Stimulated activated CD8-positive, alpha-beta memory T cell treated with anti-CD3 and anti-CD28 coated beads, Interleukin-4, amount 100 ng/mL, for 1 hour (primary cell): ENCODE measurements at places on chromosomes 7 and 10.

- DNase-seq = no peak
Measured at GRCh38 chr7:149733131-149733923, 40.1 kb downstream of the ZNF467 start.

DNA sequence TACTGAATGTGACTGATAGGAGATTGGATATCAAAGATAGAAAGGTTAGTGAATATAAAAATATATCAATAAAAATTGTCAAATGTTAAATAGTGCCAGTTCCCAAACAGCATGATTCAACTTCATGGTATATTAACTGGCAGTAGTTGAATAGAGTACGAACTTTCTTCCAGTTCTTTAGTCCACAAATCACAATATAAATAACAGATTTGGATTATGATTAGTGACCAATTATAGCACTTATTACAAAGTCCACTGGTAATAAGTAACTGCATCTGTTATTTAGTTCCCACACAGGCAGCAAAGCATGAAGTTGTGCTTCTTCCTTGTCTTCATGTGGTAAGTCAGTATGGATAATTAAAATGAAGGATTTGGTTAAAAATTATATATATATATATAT, 243.0 kb upstream of the VWC2 start:
- DNase-seq = no peak

- DNase-seq = no peak
Measured at GRCh38 chr10:21976280-21976679, 27.2 kb downstream of the DNAJC1 start.

DNA sequence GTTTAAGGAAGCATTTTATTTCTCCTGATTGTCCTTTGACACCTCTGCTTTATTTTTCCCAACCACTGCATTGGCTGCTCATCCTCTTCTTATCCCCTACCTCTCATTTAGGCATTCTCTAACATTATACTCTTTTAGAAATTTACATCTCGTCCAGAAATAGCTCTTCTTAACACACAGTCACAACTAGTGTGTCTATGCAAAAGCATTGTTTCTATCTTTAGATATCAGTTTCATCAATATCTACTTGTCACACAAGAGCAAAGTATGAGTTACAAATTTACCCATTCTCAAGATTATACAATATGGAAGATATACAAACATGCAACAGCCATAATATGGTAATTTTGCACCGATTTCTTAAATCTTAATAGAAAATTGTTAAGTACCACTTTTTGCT, 35.7 kb upstream of the MDFIC start:
- DNase-seq = no peak

DNA sequence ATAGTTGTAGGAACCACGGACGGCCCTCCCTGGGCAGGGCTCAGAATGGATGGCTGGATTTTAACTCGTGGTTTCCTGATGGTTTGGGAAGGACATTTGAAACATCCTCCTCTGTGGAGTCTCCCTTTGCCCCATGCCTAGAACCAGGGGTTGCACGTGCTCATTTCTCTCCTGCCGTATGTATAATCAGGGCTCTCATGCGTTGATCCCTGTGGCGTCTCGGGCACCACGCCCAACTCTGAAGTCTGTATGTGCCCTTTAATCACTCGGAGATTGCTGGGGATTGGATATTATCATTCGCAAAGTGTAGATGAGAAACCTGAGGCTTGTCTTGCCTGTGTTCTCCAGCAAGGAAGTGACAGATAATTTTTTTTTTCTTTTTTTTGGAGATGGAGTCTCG, 257.1 kb downstream of the CAMK1D start:
- no peak for DNase-seq

GRCh38 chr7:137886746-137887145, 40.0 kb upstream of the DGKI start:
- no peak for DNase-seq

GRCh38 chr7:32079510-32079909, 9.3 kb upstream of the PDE1C start:
- no peak for DNase-seq

DNA sequence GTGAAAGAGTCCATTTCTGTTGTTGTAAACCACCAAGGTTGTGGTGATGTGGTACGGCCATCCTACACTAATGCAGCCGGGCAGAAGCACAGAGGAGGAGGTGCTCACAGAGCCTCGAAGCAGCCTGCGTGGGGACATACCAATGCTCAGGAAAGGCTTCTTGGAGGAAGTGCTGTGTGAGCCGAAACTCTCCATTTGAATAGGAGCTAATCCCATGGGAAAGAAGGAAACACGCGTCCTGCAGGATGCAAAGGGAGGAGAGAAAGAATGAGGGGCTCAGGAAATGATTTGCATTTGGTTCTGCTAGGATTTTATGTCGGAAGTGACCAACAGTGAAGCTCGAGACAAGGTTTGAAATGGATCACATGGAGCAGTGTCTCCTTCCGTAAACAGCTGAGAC, 477.9 kb upstream of the ANKRD30A start:
- no peak for DNase-seq

GRCh38 chr7:100370303-100370702, 3.0 kb upstream of the PILRA start:
- no peak for DNase-seq

DNA sequence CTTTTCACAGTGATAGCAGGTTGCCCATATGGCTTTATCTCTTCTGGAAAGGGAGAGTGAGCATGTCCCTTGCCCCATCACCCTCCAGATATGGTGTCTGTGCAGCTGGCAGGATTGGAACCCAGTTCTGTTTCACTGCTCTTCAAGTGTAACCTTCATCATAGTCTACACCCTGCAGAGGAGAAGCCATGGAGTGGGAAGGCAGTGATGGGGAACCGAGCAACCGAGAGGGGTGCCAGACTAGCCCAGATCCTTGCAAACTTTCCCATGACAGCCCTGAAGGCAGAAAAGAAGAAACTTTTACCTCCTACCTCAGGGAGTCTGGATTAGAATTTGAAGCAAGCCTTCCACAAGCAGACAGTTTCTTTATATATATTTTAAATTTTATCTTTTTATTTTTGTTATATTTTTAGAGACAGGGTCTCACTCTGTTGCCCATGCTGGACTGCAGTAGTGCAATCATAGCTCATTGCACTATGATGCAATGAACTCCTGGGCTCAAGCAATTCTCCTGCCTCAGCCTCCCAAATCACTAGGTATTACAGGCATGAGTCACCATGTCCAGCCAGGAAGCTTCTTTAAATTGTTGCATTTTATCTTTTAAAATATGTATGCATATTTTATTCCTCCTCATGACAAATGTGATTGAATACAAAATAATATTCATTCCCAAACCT, 133.3 kb downstream of the KCNMA1 start:
- DNase-seq = no peak

- DNase-seq = no peak
Measured at GRCh38 chr10:114349522-114350215, 54.6 kb downstream of the AFAP1L2 start.

DNA sequence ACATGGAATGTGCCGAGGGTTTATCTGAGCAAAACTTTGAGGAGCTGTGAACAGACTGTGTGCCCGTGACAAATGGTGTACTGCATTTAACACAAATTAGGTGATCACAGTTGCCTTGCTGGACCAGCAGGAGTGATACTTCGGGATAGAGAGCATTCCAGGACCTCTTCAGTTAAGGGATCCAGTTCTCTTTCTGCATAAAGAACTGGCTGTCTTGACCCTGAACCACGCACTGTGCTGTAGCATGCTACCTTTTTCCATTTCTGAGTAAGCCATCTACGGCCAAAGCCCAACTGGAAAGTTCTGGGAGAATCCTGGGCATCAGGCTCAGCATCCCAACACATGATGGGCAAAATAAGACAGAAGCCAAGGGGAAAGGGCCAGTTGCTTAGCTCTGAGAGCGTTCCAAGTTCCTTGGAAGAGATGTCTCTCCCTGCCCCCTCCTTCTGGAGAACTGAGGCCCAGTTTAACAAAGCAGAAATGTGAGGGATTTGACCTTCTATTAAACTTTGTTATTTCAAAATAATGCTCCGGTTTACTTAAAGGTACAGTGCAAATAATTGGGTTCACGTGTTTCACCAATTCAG, 37.9 kb upstream of the ADD3 start:
- no peak for DNase-seq

DNA sequence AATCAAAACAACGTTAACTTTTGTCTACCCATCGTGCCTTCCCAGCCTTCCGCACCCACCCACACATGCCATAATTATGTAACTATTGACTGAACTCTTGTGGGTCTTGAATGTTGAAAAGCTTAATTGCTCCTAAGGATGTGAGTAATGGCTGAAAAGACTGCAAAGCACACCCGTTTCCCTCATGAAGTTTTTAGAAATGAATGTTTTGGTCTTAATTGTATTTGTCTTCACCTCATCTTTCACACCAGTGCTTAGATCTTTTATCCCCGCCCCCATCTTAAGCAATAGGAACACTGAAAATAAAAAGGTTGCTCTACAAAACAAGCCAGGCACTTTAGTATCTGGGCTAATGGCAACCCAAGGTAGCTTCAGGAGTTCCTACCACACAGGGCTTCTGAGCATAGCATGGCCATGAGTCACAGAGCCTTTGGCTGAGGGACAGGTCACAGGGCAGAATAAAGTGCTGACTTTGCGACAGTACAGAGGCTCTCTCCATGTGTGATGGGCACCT, 690.5 kb downstream of the PARD3 start:
- DNase-seq = no peak

GRCh38 chr10:11563936-11564335, 47.5 kb downstream of the USP6NL start:
- no peak for DNase-seq
